ENCODE measurements at places on chromosomes 4 and X. TPM values are rescaled to one million over a fixed set of nuclear protein-coding genes. Genes with fewer than 3 reads are reported as not detected.

The TMA16 gene
- total RNA-seq, result 37.0 TPM

The CXCL5 gene
- 0.45 TPM for total RNA-seq

The SERPINA7 gene
- not detected for total RNA-seq

DNA sequence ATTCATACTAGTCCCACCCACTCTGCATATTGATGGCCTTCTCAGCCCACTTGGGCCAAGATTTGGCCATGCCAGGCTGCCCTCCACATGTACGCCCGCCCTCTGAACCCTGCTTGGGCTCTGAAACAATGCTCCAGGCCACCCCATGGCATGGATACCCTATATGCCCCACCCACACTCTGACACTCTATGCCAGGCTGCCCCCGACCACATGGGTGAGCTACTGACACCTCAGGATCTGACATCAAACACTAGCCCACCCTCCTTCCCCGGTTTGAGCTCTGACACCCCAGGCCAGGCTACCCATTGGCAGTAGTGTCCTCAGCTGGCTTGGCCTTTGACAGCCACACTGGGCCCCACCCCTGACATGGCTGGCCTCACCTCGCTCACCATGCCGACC lies 69.5 kb downstream of the HPRT1 start:
- no peak for DNase-seq

GRCh38 chrX:38991656-38992440 lies 190.6 kb downstream of the MID1IP1 start:
- no peak for DNase-seq

All from mesothelial cell of epicardium (in vitro differentiated cells).